ENCODE measurements at places on chromosomes 1 and 21. TPM values are rescaled to one million over a fixed set of nuclear protein-coding genes. Genes with fewer than 3 reads are reported as not detected.
A peak's percentile ranks its signal among the peaks of the same experiment; 100 is the strongest.

Gene CD101
- 1.7 TPM for polyA plus RNA-seq

Gene EPHB2
- 38.6 TPM for polyA plus RNA-seq

Gene CLCA1
- polyA plus RNA-seq: 262 TPM

Gene ATXN7L2
- 2.1 TPM for polyA plus RNA-seq

Gene TMED5
- polyA plus RNA-seq: 9.0 TPM

DNA sequence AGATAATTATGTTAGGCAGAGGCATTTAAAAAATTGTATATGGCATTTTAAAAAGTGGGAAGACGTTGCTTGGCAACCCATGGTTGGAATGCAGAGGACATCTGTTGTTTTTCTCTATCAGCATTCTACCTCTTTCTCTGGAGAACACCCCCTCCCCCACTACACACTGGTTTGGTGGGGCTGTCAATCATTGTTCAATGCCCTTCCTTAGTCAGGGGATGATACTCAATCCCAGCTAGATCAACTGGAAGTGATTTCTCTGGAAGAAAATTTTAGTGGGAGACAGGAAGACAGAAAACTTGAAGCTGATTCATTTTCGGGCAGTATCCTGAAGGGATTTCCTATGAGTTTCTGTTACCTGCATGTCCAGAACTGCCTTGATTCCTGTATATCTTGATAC is 35.7 kb upstream of the CAP1 start:
- H3K4me1 ChIP-seq: no peaks in the 10 kb centered on the region
- no peak overlapping the region for H3K27ac ChIP-seq
- no peaks in the 10 kb centered on the region for H3K36me3 ChIP-seq
- no peak for DNase-seq

DNA sequence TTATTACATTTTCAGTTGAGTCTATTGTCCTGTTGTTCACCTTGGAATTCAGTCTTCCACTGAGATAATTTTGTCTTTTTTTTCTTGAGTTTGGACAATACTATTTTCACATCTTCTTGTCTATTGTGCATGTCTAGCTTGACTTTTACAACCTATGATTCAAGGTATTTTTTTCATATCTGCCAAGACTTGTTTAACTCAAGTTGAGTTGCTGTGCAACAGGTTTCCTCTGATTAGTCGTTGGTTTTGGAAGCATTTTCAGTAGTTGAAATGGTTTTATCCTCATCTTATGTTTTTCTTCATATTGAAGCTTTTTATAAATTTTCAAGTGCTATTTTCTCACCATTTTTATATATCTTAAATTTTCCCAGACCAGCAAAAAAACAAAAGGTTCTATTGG is 103.6 kb downstream of the SCMH1 start:
- no peaks in the 10 kb centered on the region for H3K27me3 ChIP-seq
- no peak overlapping the region for H3K4me3 ChIP-seq
- no peaks in the 10 kb centered on the region for H3K4me1 ChIP-seq

DNA sequence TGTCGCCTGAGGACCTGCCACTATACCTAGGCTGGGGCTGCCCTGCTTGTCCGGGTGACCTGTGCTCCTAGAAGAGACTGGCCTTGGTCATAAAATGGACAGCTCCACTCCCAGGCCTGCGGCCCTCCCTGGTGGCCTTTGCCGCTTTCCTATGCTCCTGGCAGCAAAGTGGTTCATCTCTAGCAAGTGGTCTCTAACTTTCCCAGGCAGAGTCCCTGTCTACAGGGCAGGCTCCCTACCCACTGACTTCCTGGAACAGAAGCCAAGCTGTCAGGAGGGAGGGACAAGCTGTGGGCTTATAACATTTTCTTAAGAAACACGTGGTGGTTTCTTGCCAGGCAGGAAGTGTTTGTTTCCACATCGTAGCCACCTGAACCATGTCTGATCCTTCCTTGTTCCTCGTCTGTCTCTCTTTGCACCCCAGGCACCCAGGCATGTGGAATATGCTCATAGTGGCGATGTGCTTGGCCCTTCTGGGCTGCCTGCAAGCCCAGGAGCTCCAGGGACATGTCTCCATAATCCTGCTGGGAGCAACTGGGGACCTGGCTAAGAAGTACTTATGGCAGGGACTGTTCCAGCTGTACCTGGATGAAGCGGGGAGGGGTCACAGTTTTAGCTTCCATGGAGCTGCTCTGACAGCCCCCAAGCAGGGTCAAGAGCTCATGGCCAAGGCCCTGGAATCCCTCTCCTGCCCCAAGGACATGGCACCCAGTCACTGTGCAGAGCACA is 10.1 kb downstream of the H6PD start:
- peaks cover 16% of the 10 kb centered on the region for H3K36me3 ChIP-seq
- H3K27ac ChIP-seq: no peak overlapping the region
- no peak for DNase-seq
- no peaks in the 10 kb centered on the region for H3K27me3 ChIP-seq
- H3K4me1 ChIP-seq: peaks cover 42% of the 10 kb centered on the region

DNA sequence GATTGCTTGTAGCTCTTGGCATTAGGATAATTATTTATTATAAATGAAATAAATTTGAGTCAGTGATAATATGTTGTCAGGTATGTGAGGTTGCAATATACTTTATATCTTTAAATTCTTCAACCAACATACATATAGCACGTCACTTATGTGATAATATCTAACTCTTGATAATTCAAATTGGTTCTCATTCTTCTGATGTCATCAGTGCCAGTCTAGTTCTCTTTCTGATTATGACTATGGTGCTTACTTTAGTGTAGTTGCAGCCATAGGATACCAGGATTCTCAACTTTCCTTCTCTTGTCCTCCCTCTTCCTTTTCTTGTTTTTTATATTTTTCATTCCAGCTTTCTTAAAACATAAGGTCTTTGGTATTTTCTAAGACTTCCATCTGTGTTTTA is 34.8 kb upstream of the ATP6V1G3 start:
- H3K4me1 ChIP-seq: no peaks in the 10 kb centered on the region
- no peaks in the 10 kb centered on the region for H3K27me3 ChIP-seq
- DNase-seq: no peak
- no peak overlapping the region for H3K4me3 ChIP-seq
- H3K36me3 ChIP-seq: no peaks in the 10 kb centered on the region

DNA sequence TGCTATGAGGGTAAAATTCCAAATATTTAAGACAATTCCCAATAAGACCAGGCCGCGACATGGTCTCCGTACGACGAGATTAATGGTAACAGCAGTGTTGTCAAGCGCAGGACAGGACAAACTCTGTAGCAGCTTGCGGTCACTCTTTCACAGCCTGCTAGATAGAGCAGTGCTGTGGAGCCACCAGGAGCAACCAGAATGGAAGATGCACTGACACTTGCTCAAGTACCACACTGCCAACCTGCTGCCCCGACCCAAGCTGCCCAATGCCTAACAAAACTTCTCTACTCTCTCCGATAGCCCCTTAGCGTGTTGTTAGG is 636 bp downstream of the WARS2 start:
- H3K4me1 ChIP-seq: no peaks in the 10 kb centered on the region
- no peaks in the 10 kb centered on the region for H3K36me3 ChIP-seq
- peak; percentile 70 for DNase-seq
- no peaks in the 10 kb centered on the region for H3K27me3 ChIP-seq
- peak overlapping the region; percentile 90 for H3K27ac ChIP-seq

- no peaks in the 10 kb centered on the region for H3K36me3 ChIP-seq
- H3K27me3 ChIP-seq: peaks cover 17% of the 10 kb centered on the region
- peaks cover 16% of the 10 kb centered on the region for H3K4me1 ChIP-seq
- peak within 1 kb of the TSS; percentile 61 for H3K27ac ChIP-seq
These were observed at the start of gene E2F2 for GRCh38 chr1:23530747-23531561. TSS of gene E2F2 (minus strand) at chr1:23531233. CDS start at chr1:23530793, 440 bp downstream.

DNA sequence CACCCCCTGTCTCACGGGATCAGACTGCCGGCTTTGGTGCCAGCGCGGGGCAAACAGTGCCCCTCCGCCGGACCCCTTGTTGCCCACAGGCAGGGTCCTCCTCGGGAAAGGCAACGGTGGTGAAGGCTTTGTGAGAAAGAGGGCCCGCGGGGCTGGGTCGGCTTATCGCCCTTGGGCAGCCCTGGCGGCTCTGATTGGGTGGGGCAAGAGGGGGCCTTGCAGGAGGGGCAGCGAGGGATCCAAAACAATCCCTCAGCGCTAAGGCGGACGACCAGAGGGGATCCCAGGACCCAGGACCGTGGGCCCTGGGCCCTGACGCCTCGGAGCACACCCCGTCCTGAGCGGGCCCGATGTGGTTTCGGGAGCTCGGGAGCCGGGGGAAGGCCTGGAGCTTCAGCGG is 3.9 kb upstream of the ZNF678 start:
- H3K4me3 ChIP-seq: no peak overlapping the region
- no peaks in the 10 kb centered on the region for H3K36me3 ChIP-seq
- peaks cover 7% of the 10 kb centered on the region for H3K4me1 ChIP-seq
- peaks cover 27% of the 10 kb centered on the region for H3K27me3 ChIP-seq

GRCh38 chr1:109927911-109928321 is 17.3 kb downstream of the CSF1 start:
- no peak overlapping the region for H3K4me3 ChIP-seq
- H3K27ac ChIP-seq: peak overlapping the region; percentile 74
- H3K4me1 ChIP-seq: peaks cover 69% of the 10 kb centered on the region
- H3K27me3 ChIP-seq: no peaks in the 10 kb centered on the region
- H3K36me3 ChIP-seq: peaks cover 52% of the 10 kb centered on the region
- DNase-seq: peak; percentile 94

GRCh38 chr21:45430521-45431501 is 25.8 kb downstream of the COL18A1 start:
- H3K27ac ChIP-seq: peak overlapping the region; percentile 58
- H3K4me1 ChIP-seq: no peaks in the 10 kb centered on the region
- no peaks in the 10 kb centered on the region for H3K36me3 ChIP-seq
- DNase-seq: no peak
- no peak overlapping the region for H3K4me3 ChIP-seq

GRCh38 chr1:39348278-39348677 is 143.2 kb upstream of the BMP8A start:
- H3K4me3 ChIP-seq: no peak overlapping the region
- no peaks in the 10 kb centered on the region for H3K27me3 ChIP-seq
- DNase-seq: no peak
- H3K27ac ChIP-seq: no peak overlapping the region

DNA sequence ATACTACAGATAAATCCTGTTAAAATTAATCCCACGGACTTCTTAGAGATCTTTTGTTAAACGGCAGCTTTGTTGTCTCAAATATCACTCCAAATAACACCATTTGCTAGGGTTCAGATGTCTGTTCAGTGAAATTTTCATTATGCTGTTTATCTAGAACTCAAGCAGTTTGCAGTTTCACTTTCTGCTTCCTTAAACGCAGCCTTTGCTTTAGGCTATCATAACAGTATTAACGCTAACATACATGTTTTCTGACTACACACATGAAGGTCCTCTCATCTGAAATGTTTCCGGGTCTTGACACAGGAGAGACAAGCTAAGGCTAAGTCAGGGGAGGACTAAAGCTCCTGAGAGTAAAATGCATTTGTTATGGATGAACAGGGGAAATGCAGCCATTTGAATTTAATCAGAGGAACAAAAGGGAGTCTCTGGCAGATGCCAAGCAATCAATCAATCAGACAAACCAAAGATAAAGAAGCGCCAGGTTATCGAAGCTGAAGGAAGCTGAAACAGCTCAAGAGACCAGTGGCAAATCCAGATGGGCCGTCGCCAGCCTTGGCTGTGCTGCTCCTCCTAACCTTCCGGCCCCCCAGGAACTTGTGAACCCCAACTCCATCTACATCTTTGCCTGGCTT is 16.9 kb downstream of the CCSAP start:
- no peak for DNase-seq
- H3K4me1 ChIP-seq: no peaks in the 10 kb centered on the region
- H3K27me3 ChIP-seq: no peaks in the 10 kb centered on the region

GRCh38 chr1:158103861-158104522 is 76.7 kb upstream of the CD1D start:
- no peak overlapping the region for H3K4me3 ChIP-seq
- peaks cover 12% of the 10 kb centered on the region for H3K27me3 ChIP-seq
- no peaks in the 10 kb centered on the region for H3K36me3 ChIP-seq
- DNase-seq: no peak

DNA sequence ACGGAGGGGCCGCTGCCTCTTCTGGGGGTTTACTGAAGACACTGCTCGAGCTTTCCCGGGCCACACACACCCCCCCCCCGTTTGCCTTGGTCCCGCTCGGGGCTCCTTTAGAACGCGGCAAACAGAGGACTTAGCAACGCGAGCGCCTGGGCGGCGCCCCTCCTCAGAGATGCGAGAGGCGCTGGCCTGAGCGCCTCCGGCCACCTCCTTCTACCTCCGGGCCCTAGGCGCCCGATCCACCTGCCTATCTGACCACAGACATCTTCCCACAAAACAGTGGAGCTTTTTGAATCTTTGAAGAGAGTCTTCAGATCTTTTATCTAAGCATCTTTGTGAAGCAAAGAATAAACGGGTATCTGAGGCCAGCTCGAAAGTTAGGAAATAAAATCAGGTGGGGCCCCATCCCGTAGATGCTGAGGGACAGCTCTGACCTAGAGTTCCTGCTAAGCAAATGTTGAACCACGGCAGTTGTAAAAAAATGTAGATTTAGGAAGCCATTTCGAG is 436 bp upstream of the TTLL7 start:
- peaks cover 18% of the 10 kb centered on the region for H3K4me1 ChIP-seq
- no peaks in the 10 kb centered on the region for H3K27me3 ChIP-seq
- no peaks in the 10 kb centered on the region for H3K36me3 ChIP-seq

Measured in sigmoid colon (tissue), 7 donors.